CD4-positive, alpha-beta T cell treated with Interferon gamma for 1 hour (primary cell): ENCODE measurements at places on chromosomes 7 and 10.

GRCh38 chr7:148142660-148143248 is 447.8 kb upstream of the C7orf33 start:
- no peak for DNase-seq

DNA sequence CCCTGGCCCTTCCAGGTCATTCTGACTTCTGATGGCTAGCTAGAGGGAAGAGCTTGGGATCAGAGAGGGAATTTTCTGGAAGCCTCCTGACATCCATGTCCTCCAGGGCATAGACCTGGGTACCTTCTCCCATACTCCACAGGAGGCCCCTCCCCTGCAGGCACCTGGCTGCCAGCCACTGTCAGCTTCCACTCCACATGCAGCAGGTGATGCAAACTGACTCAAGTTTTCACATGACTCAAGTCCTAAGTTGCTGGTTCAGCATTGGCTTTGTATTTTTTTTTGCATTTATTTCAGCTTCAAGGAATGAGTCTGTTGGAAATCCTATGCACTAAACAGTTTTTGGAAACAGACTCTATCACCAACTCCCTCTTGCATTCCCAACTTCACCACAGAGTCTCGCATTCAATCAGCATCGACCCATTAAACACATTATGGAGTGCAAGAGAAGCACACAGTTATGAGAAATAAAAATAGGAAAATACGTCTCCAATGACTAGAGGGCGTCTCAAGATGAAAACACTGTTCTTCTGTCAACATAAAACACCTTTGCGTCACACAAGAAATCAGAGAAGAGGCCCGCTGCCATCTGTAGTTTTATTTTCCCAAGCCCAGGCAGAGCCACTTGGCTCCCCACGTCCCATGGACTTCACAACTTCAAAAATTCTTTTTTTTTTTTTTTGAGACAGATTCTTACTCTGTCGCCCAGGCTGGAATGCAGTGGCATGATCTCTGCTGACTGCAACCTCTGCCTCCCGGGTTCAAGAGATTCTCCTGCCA is 362.6 kb upstream of the MGMT start:
- no peak for DNase-seq

DNA sequence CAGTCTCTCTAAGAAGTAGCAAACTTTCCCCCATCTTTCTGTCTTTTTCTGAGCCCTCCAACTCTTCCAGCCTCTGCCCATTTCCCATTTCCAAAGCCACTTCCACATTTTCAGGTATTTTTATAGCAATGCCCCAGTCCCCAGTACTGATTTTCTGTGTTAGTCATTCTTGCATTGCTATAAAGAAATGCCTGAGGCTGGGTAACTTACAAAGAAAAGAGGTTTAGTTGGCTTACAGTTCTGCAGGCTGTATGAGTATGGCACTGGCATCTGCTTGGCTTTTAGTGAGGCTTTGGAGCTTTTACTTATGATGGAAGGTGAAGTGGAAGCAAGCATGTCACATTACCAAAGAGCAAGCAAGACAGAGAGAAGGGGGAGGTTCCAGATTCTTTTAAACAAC is 17.2 kb downstream of the PLCE1 start:
- DNase-seq = no peak

- DNase-seq = no peak
These were observed 8.8 kb upstream of the ZC3HAV1 start for GRCh38 chr7:139118234-139118804.

DNA sequence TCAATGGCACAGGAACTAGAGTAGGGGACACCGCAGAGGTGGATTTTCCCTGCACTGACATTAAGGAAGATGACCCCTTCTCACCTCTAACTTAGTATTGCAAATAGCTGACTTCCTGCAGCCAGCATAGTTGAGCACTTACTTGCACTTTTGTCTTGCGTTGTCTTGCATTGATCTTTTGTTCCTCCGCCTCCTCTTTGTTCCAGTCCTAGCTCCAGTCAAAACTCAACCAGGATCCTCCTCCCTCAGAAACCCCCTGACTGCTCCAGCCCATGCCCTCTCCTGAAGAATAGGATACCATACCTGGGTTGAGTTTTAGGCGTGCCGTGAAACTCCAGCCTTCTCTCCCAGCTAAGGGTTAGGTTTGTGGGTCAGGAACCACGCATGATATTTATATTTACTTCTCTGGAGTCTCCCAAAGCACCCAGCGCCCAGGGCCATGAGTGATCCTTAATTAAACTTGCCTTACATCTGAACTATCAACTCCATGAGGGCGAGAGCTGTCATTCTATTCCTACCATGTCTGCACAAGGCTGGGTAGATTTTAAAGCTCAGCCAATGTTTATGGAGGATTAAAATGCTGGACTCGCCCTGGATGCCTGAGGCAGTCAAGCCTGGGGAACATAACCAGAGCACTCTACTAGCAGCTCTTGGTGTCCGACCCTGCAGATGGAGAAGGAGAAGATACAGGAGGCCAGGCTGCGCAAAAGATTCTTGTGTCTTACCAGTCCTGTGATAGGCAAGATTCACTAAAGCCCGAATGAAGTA is 14.1 kb downstream of the ZNF467 start:
- no peak for DNase-seq

GRCh38 chr7:55194522-55194921 is 170.6 kb upstream of the LANCL2 start:
- DNase-seq = no peak

GRCh38 chr7:128003787-128004186 is 27.4 kb downstream of the LRRC4 start:
- no peak for DNase-seq

- DNase-seq = no peak
These were observed 52.9 kb downstream of the VIPR2 start for GRCh38 chr7:159091480-159092475.

DNA sequence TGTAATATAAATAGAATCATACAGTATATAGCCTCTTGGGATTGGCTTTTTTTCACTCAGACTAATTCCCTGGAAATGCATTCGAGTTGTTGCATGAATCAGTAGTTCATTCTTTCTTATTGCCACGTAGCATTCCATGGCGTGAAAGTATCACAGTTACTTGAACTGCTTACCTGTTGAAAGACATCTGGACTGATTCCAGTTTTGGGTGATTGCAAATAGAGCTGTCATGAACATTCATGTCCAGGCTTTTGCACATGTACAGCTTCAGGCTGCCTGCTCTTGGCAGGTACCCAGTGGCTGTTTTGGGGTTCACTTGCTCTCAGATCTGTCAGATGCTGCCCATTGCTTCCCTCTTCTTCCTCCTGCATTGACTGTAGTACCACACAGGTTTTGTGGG is 54.9 kb downstream of the LRGUK start:
- no peak for DNase-seq

DNA sequence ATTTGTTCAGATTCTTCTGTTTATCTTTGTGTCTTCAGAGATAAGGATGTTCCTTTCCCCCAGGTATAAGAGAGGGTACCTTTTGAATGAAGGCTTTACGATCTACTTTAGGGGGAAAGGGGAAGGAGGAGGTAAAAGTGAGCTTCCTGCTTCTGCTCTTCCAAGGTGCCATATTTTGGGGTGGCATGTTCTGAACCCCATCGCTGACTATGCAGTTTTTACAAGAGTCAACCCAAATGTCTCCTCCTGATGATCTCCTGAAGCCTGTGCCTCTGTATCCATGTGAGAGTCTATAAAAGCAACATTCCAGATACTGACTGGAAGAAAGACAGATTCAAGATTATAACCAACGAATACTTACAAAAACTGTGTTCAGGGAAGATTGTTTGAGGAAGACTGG is 102.5 kb downstream of the ZNF277 start:
- DNase-seq = no peak

GRCh38 chr7:29935111-29935510 is 54.5 kb downstream of the SCRN1 start:
- no peak for DNase-seq

DNA sequence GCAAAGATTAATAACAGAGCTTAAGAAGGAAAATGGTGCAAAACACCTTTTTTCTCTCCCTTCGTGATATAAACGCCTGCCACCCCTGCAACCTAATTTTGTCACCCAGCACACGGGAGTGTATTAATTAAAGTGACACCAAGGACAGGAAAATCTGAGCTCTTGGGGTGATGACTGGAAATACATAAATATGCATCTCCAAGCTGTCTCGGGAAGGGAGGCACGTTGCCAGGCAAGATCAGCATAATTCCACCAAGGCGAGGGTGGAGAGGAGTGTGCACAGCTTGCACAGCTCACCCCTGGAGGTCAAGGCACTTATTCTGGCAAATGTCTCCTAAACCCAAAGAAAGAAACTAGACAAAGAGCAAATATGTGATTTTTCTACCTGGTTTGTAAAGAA is 700.9 kb downstream of the GRID1 start:
- DNase-seq = no peak

DNA sequence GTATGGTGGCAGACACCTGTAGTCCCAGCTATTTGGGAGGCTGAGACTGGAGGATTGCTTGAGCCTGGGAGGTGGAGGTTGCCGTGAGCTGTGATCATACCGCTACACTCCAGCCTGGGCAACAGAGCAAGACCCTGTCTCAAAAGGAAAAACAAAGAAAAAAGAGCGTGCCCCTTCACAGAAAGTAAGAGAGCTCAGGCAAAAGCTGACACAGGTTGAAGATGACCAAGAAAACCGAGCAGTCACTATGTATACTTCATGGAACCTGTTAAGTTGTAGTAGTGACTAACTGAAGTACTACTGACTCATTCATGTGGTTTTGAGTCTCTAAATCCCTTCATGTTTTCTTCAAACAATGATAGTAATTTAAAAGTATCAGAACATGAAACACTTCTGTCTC is 1.2 kb upstream of the PRRT4 start:
- no peak for DNase-seq

GRCh38 chr7:71221549-71221948 is 89.6 kb downstream of the GALNT17 start:
- DNase-seq = no peak

GRCh38 chr7:47147213-47147631 is 434.7 kb downstream of the TNS3 start:
- DNase-seq = no peak

DNA sequence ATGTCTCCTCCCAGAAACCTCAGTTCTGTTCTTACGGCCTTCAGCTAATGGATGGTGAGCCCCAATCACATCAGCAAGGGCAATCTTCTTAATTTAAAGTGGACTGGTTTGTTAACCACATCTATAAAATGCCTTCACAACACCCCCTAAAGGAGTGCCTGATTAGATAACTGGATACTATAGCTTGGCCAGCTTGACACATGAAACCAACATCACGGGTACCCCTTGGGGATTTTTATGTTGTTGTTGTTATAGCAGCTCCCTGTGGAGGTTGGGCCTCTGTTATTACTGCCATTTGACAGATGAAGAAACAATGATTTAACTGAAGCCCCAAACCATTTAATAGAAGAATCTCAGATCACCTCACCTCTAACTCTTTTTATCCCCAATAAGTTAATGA is 26.8 kb downstream of the STRA8 start:
- DNase-seq = no peak

GRCh38 chr7:2231992-2232765 is 566 bp downstream of the MAD1L1 start:
- no peak for DNase-seq

- peak; percentile 11 for DNase-seq
These were observed 754.8 kb downstream of the KCNMA1 start for GRCh38 chr10:76882796-76883195.

- no peak for DNase-seq
These were observed 27.4 kb downstream of the STAM start for GRCh38 chr10:17671307-17671706.

DNA sequence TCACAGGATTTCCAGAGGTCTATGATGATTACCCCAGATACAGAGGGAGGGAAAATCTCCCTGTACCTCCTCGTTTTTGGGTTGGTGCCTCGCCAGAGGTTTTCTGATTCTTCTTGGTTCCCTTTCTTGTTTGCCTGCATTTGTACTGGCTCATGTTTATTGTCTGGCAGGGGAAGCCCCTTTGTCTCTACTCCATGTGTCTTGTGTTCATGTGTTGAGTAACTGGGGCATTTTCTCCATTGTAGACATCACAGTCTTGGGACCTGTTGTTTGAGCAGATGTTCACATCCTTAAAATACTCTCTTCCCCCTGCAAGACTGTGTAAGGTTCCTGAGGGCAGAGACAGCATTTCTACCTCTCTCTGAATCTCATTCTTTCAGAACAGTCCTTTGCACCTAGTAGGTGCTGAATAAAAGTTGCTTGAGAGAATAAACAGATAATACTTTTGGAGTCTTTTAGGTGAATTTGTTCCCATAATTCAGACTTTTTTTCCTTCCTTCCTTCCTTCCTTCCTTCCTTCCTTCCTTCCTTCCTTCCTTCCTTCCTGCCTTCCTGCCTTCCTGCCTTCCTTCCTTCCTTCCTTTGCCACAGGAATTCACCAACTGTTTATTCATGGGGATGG is 25.1 kb downstream of the CDK14 start:
- no peak for DNase-seq

- DNase-seq = no peak
These were observed 28.5 kb downstream of the OSBPL3 start for GRCh38 chr7:24951441-24951980.

- no peak for DNase-seq
These were observed 22.2 kb upstream of the UNCX start for GRCh38 chr7:1210321-1210978.

GRCh38 chr7:158018971-158019645 is 568.5 kb downstream of the PTPRN2 start:
- no peak for DNase-seq

- DNase-seq = no peak
These were observed 152.1 kb upstream of the SEMA3C start for GRCh38 chr7:81070956-81071355.

DNA sequence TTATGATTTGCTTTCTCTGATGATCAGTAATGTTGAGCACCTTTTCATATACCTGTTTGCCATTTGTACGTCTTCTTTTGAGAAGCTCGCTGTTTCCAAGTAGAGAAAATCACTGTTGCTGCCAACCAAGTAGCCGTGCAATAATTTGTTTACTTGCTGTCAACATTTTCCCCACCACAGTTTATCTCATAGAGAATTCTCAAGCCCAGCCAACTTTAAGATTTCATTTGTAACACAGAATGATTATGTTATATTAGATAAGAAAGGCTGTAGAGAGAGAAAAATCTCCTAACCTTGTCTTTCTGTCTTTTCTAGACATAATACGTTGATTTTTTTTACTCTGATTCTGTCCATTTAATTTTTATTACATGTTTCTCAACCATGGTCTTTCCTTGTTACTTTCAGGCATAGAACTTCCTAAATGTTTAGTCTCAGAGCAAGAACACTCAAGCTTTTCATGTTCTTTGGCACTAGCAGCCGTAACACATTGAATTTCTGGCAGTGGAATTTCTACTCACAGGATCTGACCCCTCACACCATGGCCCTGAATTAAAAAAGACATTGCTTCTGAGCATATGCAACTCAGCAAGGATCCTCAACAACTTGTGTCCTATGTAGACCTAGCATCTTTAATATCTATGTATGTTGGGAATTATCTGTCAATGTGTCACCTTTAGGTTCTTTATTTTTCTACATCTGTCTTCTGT is 23.1 kb downstream of the RPA3 start:
- no peak for DNase-seq

DNA sequence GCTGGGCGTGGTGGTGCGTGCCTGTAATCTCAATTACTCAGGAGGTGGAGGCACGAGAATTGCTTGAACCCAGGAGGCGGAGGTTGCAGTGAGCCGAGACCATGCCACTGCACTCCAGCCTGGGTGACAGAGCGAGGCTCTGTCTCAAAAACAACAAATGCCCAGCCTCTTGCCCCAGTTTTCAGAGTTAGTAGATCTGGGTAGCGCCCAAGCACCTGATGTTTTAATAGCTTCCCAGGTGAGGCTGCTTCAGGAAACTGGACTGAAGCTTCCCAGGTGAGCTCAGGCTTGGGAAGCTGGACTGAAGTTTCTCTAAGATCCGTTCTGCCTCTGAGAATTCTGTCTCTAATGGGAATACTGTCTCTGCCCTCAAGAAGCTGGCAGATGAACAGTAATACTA is 12.2 kb downstream of the RPS24 start:
- no peak for DNase-seq
